Iris pigment epithelial cell (primary cell): ENCODE measurements at places on chromosomes 7 and 10.
A peak's percentile ranks its signal among the peaks of the same experiment; 100 is the strongest.

GRCh38 chr7:158424531-158424930 is 163.1 kb downstream of the PTPRN2 start:
- no peak for DNase-seq

- DNase-seq, result no peak
Observed at GRCh38 chr10:119378737-119379067, 163.8 kb downstream of the RGS10 start.

GRCh38 chr7:19919261-19920095 is 146.1 kb upstream of the TMEM196 start:
- DNase-seq, result peak; percentile 36

DNA sequence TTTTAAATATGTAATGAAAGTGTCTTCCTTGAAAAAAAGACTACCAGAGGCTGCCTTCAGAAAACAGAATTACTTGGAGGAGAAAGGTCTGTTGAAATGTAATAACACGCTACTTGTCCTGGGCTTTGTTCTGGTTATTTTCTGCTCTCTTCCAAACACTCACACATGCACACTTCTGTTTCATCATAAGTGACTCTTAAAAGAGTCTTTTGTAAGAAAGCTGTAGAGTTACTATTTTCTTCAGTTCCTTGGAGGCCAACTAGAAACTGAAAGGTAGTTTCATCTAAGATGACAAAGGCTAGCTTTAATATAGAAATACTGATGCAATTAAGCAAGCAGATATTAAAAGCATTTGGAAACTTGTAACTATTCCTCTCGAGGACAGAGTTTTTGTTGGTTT is 39.1 kb downstream of the TASOR2 start:
- DNase-seq, result peak; percentile 16

- DNase-seq, result peak; percentile 76
Observed at GRCh38 chr7:135204341-135204749, 7.0 kb downstream of the WDR91 start.

DNA sequence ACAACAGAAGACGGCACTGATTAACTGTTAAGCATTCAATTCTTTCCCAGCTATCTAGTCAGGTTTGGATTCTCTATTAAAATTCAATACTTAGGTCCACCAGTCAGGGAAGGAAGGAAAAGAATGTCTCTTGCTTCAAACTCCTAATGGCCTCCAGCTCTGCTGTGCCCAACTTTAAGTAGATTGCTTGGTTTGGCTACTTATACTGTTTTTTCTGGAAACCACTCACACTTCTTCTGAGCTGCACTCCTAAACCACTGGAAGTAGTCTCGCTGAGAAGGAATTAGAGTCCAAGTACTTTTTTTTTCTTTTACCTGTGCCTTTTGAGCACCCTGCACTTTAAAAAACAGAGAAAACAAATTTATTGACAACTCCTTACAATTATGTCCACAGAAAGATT is 26.7 kb upstream of the COL1A2 start:
- peak; percentile 40 for DNase-seq
